ENCODE measurements at places on chromosomes 2 and 18.

DNA sequence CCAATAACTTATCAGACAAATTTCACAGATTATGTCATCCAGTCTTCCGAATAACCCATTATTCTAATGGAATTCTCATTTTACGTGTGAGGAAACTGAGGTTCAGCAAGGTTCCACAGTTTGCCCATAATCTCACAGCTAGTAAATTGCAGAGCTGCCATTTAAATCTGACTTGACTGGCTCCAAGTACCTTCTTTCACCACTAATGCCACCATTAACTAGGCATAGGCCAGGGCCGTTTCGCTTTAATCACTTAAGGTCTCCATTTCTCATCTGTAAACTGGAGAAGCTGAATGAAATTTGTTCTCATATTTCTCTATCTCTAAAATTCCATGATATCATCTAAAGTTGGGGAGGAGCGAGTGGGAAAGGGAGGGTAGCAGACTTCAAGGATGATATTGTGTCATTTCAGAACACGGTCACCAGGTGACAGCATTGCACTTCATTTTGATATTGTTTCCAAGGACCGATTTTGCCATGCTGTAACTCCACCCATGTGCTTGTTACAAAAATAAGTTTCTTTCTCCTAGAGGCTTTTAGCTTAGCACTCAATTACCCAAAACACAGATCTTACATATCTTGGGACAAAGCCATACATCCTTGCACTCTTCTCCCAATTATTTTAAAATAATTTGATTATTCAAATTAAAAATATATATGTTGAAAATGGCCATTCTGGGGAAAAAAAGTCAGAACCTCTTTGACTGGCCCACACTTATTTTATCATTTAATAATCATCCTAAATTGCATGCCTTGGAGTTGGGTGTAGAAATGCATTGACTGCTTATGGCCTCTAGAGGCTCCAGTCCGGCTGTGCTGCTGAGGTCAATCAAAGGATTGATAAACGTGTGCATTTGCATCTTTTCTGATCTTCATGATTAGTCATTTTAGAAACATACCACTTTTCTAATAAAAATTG lies 123.8 kb downstream of the AKAIN1 start:
- peak; percentile 63 for DNase-seq

- DNase-seq = no peak
These were observed 18.9 kb downstream of the SMAD7 start for GRCh38 chr18:48931680-48932461.

GRCh38 chr18:70405052-70405451 lies 116.2 kb downstream of the SOCS6 start:
- DNase-seq = no peak

GRCh38 chr2:48946449-48947048 lies 191.0 kb upstream of the LHCGR start:
- DNase-seq = peak; percentile 78

DNA sequence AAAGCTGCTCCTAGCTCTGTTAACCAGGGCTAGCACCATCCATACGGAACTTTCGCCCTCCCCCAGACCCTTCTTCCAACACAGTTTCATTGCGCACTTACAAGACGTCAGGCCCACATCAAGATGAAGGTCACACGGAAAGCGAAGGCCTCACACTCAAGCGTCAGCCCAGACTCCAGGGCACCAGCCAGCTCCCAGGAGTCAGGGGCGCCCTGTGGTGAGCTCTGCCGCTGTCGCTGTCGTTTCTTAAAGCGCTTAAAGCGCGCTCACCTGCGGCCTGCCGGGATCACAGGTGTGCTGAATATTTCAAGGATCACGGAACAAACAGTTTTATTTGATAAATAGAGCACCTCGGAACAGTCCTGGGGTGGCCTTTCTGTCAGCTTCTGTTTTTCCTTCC lies 163.1 kb downstream of the CDH20 start:
- DNase-seq = no peak

DNA sequence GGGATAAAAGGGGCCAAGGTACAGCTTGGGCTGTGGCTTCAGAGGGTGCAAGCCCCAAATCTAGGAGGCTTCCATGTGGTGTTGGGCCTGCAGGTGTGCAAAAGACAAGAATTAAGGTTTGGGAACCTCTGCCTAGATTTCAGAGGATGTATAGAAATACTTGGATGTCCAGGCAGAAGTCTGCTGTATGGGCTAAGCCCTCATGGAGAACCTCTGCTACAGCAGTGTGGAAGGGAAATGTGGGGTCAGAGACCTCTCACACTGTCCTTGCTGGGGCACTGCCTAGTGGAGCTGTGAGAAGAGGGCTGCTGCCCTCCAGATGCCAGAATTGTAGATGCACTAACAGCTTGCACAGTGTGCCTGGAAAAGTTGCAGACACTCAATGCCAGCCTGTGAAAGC lies 880.6 kb upstream of the ID2 start:
- DNase-seq = no peak

DNA sequence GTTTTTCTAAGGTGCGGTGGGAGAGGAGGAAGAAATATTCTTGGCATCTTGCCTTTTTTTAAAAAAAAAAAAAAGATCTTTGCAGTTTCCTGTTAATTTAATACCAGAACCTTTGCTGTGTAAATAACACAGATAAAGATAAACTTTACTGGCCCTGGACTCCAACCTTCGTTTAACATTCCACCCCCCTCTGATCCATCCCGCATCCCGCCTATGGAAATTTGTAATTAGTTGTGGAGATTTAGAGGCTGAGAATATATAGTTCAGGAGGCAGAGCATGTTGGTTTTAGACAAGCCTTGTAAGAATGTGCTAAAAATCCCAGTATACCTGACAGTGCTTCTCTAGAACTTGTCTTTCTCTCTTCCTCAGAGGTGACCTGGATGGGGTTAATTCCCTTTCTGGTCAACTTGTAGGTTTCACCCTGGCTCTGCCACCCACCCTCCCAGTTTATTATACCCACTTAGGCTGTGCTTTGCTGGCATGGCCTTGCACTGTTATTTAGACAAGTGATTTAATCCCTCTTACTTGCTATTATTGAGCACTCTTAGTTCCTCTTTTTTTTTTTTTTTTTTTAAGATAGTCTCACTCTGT lies 2.9 kb upstream of the C2orf72 start:
- DNase-seq = no peak

DNA sequence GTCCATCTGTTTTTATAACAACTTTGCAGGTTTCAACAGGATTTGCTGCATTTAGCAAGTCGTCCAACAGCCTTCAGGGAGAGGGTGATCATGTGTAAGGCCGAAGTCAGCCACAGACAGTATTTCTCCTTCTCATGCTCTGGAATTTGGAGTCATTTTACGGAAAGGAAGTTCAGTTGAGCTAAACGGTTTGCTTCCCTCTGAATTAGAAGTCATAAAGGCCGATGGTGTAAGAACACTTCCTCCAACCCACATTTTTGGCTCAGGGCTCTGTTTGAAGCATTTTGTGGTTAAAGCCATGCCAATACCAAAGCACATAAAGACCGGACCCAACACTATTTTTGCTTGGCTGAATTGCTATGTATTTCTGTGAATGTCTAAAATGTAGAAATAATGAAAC lies 129.5 kb downstream of the TMEM182 start:
- no peak for DNase-seq

DNA sequence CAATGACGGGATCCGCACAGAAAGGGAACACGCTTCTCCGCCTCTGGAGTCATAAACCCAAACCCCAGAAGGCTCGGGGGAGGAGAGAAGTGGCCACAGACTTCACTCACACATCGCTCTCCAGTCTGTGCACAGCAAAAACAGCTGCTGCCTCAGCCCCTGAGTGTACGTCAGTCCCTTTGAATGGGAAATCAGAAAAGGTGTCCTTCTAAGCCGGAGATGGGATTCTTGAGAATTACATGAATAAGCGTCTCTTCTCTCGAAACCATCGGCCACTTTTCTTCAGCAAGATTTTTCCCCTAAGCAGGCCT lies 78.3 kb downstream of the PDCL3 start:
- no peak for DNase-seq

- DNase-seq = no peak
These were observed 13.4 kb downstream of the CCDC150 start for GRCh38 chr2:196652869-196653268.

GRCh38 chr2:20562540-20563225 lies 88.2 kb downstream of the HS1BP3 start:
- DNase-seq = peak; percentile 68

GRCh38 chr2:70984576-70985282 lies 6.3 kb downstream of the ANKRD53 start:
- DNase-seq = peak; percentile 22

GRCh38 chr18:55509631-55510324 lies 78.2 kb downstream of the TCF4 start:
- no peak for DNase-seq

- DNase-seq = no peak
These were observed 13.6 kb downstream of the CIB4 start for GRCh38 chr2:26627350-26628105.

DNA sequence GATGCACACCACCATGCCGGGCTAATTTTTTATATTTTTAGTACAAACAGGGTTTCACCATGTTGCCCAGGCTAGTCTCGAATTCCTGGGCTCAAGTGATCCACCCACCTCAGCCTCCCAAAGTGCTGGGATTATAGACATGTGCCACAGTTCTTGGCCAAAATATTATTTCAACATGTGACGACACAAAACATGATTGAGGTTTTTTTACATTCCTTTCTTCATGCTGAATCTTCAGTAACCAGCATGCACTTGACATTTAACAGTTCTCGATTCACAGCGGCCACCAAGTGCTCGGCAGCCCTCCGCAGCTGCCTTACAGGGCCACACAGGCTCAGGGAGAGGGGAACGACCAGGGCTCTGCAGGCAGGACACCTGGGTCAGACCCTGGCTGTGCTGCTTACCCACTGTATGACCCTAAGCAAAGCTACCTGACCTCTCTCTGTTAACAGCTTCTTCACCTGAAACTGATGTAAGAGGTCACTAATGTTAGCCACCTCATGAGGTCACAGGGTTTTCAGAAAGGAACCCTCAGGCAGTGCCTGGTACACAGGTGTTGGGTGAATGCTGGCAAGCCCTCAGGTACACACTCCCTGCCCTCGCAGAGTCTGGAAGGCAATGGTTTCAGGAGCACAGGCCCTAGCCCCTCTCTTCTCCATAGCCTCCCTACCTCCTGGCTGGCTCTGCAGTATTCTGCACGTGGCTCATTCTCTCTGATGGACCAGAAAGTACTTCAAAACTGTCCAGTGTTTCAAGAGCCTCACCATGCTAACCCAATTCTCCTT lies 25.7 kb downstream of the TUBB6 start:
- no peak for DNase-seq

DNA sequence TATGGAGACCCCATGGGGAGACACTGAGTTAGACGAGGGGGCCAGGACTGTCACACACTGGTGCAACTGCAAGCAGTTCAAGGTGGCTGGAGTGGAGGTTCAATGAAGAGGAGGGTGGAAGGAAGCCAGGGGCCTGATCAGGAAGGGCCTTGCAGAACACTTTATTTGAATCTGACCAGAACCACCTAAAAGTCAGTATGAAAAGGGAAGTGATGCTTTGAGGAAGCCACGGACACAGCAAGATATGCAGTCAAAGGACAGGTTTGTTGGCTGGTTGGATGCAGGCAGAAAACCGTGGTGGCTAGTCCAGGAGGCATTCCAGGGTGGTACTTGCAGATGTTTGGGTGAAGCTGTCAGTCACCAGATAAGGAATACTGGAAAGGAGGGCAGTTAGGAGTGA lies 3.5 kb upstream of the FAM124B start:
- DNase-seq = no peak

GRCh38 chr2:102736110-102736409 lies 25.8 kb upstream of the TMEM182 start:
- DNase-seq = peak; percentile 55

DNA sequence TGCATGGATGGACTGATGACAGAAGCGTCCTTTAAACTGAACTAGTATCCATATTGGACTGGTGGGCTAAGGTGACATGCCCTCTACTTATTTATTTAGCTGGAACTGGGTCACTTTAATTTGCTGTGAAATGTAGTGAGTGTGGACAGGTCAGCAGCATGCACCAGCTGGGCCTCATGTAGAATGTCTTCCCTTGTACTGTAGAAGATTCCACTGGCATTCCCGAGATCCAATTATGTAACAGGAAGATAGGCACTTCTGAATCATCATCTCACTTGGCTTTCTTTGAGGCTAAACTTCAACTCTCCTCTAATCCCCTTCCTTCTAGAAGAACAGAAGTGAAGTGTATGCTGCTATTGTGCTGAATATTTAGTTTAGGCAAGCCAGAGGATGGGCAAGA lies 296.2 kb downstream of the SLC8A1 start:
- peak; percentile 18 for DNase-seq

GRCh38 chr2:238947920-238948710 lies 100.2 kb downstream of the TWIST2 start:
- DNase-seq = peak; percentile 18

DNA sequence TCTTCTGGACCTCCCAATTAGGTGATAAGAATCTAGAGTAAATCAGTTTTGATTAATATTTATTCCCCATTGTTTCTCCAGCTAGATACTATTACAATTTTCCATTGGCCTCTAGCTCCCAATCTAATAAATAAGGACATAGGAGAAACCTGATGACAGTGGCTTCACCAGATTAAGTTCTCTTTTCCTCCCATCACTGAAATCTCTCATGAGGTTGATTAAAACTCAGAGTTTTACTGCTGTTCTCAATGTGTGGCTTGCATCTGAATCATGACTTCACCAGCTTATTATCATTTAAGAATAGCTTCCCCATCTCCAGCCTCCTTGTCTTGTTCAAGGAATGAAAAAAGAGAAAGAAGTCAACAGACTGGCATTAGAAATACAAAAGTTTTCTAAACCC lies 3.9 kb upstream of the CCDC102B start:
- no peak for DNase-seq

- no peak for DNase-seq
These were observed 218.5 kb downstream of the TFCP2L1 start for GRCh38 chr2:121066526-121066925.

DNA sequence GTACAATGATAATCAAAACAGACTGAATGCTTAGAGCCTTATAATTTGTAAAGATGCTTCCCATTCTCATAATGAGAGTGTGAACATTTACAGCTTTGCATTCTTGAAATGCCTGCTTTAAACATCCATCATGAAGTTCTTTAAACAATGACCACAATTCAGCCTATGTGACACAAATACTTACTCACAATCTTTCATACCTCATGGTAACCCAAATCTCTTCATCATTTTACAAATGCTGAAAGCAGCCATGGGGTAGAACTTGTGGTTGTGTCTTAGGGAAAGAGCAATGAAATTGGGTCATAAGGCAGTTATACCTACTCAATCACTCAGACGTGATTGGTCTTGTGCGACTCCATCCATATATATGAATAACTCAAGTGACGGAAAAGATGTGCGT lies 140.7 kb downstream of the RND3 start:
- DNase-seq = no peak

All from NCI-H82 (cell line).